ENCODE measurements at places on chromosomes 1 and 21.

GRCh38 chr21:46555225-46555617 lies 49.7 kb downstream of the S100B start:
- no peak for DNase-seq

- DNase-seq, result no peak
Measured at GRCh38 chr1:217674028-217674729, 43.0 kb downstream of the SPATA17 start.

GRCh38 chr21:37503848-37504467 lies 137.4 kb downstream of the DYRK1A start:
- no peak for DNase-seq

- peak; percentile 81 for DNase-seq
Measured at GRCh38 chr1:155938220-155938627, 3.2 kb upstream of the RXFP4 start.

DNA sequence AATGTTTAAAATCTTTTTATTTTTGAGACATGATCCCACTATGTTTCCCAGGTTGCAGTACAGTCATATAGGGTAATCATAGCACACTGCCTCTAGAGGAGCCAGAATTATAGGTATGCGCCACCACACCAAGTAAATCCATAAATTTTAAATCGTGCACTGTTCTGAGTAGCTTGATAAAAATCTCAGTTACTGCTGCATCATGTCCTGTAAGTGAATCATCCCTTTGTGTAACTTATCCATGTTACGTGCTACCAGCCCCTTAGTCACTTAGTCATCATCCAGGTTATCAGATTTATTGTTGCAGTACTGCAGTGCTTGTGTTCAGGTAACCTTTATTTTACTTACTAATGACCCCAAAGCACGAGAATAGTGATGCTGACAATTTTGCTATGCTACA lies 1770.9 kb downstream of the BRINP3 start:
- no peak for DNase-seq

DNA sequence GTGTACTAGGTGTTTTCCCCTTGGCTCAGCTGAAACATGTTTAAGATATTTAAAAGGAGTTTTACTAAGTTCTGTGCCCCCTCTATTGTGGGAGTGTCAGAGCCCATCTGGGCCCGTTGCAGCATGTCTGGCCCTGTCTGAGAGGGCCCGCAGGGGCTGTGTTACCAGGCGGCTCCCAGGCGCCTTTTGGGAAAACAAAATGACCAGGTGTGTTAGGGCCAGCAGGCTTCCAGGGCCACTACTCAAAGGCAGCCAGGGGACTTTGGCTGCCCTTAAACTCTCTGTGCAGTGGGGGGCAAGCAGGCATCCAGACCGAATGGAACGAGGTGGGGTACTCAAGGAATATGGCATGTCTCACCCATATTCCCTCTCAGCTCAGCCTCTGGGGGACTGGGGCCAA lies 111.7 kb downstream of the KCNN3 start:
- no peak for DNase-seq

- peak; percentile 67 for DNase-seq
Measured at GRCh38 chr1:31765041-31765467, 914 bp upstream of the ADGRB2 start.

DNA sequence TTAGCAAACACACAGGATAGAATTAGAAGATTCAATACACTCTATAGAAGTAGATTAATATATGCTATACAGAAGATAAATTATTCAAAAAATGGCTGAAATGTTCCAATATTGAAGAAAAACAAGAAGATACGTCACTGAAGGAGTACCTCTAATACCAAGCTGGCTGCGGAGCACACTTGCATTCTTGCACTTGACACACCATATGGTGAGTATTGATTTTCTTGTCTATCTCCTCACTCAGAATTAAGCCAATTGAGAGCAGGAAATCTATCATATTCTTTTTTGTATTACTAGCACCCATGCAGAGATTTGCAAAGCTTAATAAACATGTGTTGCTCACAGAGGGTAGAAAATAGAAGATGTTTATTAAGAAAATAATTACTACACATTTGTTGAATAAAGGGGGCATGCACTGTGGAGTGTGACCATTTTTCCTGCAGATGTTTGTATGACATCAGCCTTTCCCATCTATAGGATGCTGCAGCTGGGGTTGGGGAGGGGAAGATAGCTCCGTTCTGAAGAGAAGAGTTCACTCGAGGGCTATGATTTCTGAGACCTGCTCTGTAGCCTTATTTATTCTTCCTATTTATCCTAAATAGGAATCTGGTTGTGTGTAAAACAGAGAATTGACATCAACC lies 318.1 kb downstream of the HHIPL2 start:
- no peak for DNase-seq

GRCh38 chr1:83996191-83996590 lies 2.7 kb downstream of the TTLL7 start:
- DNase-seq, result no peak

DNA sequence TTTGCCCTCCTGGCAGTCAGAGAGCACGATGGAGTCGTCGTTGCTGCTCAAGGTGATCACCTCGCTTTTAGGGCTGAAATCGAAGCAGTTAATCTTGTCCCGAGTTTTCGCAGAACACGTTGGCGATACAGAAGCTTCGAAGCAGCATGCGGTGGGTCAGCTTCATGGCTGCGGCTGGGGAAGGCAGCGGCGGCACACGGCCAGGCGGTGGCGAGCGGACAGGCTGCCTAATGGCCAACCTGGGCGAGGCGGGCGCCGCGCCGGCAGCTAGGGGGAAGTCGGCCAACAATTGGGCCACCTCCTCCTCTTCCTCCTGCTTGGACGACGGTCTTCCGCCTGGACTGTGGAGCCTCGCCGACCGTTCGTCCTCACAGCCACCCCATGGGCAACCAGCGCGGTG lies 34.8 kb downstream of the CDC7 start:
- DNase-seq, result no peak

GRCh38 chr1:240149484-240150094 lies 57.9 kb downstream of the FMN2 start:
- DNase-seq, result peak; percentile 13

DNA sequence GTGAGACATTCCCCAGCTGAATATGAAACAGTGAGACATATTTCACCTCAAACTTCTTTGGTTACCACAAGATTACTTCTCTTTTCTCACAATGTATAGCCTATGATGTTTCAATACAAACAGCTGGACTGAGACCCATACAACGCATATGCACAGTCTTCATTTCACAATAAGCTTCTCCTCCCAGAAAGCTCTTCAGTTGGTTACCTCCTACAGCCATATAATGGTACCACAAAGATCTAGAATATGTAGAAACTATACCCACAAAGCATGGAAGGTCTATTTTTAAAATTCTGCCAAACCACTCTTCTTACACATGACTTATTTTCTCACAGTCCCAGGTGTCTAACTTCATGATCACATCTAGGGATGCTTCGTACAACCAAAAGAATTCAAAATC lies 70.8 kb downstream of the JAK1 start:
- DNase-seq, result no peak

DNA sequence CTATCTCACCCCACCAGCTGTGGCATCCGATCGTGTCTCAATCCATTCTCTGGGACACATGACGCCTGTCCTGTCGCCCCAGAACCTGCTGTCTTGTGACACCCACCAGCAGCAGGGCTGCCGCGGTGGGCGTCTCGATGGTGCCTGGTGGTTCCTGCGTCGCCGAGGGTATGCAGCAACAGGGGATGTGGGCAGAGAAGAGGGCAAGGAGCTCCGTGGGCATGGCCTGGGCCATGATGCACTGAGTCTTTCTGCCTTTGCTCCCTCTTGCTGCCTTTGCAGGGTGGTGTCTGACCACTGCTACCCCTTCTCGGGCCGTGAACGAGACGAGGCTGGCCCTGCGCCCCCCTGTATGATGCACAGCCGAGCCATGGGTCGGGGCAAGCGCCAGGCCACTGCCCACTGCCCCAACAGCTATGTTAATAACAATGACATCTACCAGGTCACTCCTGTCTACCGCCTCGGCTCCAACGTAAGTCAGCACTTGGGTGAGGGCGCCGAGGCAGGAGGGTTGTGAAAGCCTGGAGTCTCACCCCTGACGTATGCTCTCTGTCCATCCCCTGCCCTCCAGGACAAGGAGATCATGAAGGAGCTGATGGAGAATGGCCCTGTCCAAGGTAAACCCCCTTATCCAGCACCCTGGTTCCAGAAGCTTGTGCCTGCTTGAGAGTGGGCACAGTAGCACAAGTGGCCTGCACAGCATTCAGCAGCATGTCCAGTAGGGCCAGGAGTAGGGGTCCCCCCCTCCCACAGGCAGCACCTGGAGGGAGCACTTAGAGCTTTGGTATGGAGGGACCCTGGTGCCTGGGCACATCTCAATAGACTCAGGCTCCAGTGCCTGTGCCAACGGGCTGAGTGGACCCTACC lies 8.8 kb downstream of the TINAGL1 start:
- DNase-seq, result no peak

- no peak for DNase-seq
Measured at GRCh38 chr1:219130366-219130935, 43.2 kb upstream of the LYPLAL1 start.

GRCh38 chr21:43369124-43369523 lies 57.8 kb downstream of the SIK1 start:
- no peak for DNase-seq

DNA sequence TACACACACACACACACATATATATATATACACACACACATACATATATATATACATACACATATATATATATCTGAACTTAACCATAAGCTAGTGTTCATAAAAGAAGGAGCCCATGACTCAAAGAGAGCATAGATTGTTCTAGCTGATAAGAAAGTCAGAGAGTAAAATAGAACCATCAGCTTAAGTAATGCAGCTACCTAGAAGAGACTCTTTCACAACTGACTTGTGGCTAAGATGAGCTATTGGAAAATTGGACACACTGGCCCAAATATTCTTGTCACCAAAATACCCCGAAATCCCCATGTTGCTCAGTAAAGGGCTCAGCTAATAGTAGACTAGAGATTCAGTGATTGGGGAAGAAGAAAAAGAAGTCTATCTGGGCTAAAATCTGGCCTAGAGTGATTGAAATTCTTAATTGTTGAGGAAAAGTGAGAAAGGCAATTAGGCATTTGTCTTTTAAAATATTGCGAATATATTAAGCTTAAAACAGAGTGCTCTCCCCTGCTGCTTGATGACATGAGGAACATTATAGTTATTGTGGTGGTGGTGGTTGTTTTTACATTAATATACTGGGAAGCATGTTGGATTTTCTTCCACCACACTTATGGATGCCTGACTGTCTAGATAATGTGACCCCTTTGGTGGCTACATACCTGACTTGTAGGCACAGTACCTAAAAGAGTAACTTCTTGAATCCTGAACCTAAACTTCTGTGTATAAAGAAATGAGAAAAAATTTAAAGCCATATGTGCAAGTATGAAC lies 6.3 kb downstream of the SLAMF1 start:
- DNase-seq, result no peak

DNA sequence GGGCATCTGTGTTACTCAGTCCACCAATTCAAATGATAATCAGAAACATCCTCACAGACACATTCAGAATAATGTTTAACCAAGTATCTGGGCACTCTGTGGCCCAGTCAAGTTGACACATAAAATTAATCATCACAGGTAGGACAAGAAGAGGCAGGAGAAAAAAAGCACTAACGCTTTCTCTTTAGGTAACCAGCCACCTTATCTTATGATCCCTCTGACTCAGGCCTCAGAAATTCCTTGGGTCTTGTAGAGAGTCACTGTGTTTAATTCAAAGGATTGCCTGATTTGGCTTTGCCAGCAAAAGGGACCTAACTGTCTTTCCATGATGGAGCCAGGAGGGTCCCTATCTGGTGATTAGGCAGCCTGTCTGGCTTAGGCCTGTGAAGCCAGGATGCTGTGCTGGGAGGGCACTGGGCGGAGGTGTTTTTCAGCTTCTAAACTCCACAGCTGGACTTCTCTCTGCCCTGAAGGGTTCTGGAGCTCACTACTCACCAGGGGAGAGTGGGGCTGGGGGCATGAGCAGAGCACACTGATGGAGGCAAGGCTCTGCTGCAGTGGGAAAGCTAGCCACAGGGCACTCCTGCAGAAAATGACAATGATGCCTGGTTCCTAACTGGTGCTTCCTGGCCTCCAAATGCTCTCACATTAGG lies 36.4 kb upstream of the STUM start:
- DNase-seq, result no peak

DNA sequence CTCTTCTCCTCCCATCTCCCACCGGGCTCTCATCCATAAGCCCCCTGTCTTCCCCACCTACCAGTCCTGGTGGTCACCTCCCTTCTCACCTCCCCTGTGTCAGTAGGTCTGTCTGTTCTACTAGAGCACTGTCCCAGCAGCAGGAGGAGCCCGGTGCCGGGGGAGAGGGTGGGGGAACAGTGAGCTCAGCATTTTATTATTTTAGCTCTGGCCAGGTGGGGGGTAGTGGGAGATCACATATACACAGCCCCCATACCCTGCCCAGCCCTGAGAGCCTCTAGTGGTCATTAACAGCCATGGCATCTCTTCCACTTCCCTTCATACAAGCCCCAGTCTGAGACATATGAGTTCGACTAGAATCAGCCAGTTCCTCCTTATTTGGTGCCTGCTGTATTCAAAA lies at the start of gene TMOD4:
TMOD4 (minus strand) TSS at position 119 of the 400 bp plus-strand sequence. CDS start 1,106 bp downstream, outside the sequence.
- DNase-seq, result peak; percentile 30

GRCh38 chr1:6967431-6968111 lies 182.3 kb downstream of the CAMTA1 start:
- DNase-seq, result no peak

DNA sequence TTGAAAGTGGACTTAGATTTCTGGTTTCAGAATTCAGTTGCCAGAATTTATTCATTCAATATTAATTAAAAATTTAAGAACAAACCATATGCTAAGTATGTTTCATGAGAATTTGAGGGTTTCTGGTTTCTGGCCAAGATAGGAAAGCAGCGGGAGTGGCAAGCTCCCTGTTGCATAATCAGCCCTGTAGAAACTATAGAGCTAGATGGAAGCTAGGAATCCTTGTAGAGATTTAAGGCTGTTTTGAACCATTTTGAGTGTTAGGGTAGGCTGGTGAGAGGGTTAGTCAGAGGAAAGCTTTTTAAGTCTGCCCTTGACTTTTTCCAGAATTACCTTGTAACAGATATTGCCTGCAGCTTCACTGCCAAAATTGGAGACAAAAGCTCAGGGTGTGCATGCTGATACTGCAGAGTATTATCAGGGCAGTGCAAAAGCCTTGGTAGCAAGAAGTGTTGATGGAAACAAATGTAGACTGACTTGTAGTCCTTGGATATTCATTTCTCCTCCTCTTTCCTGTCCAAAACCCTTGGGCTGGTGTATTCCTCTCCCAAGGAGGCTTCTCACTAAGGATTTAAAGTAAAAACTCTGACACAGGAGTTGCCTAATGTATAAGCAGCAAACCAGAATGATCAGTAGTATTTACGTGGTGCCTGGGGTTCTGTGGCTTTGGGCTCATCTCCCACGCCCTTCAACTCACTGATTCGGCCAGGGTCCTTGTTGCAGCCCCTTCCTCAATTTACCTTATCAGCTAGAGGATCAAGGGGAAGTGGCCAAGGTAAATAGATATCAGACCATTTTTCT lies 12.6 kb upstream of the GIPC2 start:
- no peak for DNase-seq

- DNase-seq, result no peak
Measured at GRCh38 chr1:231020816-231021215, 19.2 kb downstream of the FAM89A start.

Data from HuH-7.5 (cell line).